ENCODE measurements at places on chromosomes 5 and 9.

GRCh38 chr5:59299006-59299405 is 594.5 kb downstream of the PDE4D start:
- DNase-seq = no peak

DNA sequence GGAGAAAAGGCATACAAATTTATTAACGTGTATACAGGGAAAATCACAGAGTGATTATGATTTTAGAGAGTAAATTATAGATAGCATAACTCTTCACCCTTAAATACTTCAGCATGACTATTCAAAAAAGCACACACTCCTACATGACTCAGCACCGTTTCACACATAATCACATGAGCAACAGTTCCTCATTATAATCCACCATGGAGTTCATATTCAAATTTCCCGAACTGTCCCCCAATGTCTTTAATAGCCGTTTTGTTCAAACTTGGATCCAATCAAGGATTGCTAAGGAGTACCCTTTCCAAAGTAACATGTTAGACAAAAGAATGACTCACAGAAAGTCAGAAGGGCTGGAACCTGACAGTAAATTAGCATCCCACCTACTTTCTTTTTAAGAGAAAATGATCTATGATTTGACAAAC is 32.1 kb downstream of the RAPGEF1 start:
- DNase-seq = no peak

DNA sequence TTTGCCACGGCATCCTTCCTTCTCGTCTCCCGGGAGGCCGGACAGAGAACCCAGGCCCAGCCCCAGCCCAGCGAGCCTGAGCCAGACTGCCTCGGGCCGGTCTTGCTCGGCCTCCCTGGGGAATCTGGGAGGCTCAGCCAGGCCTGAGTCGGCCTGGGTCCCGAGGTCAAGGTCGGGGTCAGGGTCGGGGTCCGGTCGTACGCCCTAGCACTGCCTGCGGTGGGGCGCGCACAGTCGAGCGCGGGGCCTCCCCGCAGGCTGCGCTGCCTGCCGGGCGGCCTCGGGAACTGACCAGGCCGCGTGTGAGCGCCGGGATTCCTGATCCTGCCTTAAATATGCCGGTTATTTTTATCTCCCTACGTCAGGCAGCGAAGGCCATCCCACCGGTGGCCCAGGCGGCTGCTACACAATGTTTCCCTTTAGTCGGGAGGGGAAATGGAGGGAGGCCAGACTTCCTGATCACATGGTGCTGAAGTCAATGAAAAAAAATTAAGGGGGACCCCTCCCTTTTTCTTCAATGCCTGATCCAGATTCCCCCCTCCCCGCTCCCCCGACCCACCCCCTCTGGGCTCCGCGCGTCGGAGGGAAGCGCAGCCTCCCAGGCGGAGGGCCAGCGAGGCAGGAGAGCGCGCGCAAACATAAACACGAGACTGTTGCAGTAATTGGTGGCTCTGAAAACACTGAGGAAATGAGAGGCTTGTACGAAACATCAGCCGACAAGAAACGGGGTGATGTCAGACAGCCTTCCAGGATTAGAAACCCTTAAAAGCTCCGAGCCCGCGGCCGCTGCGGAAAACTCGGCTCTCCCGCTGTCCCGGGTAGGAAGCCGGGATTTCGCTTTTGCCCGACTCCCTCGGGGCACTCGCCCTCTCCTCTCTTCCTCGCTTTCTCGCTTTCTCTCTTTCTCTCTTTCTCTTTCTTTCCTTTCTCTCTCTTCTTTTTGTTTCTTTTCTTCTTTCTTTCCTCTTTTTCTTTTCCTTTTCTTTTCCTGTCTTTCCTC is 148.2 kb upstream of the KLF4 start:
- peak; percentile 34 for DNase-seq

GRCh38 chr9:106322706-106323245 is 540.2 kb upstream of the ZNF462 start:
- no peak for DNase-seq

GRCh38 chr5:85906460-85906859 is 711.3 kb upstream of the COX7C start:
- DNase-seq = no peak

DNA sequence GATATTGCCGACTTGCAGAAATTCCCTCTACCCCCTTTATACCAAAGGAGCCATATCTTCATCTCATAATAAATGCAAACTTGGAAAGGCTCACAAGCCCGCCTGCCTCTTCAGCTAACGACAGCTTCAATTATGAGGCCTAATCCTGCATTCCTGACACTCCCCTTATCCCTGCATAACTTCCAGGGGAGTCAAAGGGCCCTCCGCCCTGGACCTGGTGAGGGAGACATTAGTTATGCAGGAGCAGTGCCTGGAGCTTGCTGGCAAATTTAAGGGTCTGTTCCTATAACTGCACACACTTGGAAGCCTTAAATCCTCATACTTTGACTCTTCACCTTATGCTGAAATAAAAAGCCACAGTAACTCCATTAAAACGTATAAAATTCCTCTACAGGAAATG is 617.9 kb downstream of the BNC2 start:
- DNase-seq = no peak

- DNase-seq = peak; percentile 61
These were observed at the start of gene GPX8 for GRCh38 chr5:55159763-55160492. Gene GPX8 (plus strand): TSS chr5:55160171. CDS start chr5:55160193, 22 bp downstream.

- DNase-seq = no peak
These were observed 5.8 kb downstream of the C5orf58 start for GRCh38 chr5:170238456-170239196.

GRCh38 chr9:33446240-33446945 is 1.0 kb downstream of the AQP3 start:
- no peak for DNase-seq

- no peak for DNase-seq
These were observed 12.2 kb downstream of the CXXC5 start for GRCh38 chr5:139660105-139660922.

DNA sequence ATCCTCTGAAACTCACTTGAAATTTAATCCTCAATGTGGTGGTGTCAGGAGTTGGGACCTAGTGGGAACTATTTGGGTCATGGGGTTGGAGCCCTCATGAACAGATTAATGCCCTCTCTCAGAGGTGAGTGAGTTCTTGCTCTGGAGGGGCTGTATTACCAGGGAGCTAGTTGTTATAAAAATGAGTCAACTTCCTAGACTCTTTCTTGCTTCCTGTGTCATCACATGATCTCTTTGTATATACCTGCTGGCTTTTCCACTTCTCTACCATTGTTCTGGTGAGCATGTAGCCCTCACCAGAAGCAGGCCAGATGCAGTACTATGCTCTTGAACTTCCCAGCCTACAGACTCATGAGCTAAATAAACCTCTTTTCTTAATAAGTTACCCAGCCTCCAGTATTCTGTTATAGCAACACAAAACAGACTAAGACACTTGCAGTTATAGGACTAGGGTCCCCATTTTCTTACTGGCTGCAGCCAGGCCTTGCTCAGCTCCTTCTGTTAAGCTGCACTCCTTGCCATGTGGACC is 127.5 kb downstream of the SUSD1 start:
- DNase-seq = no peak

- no peak for DNase-seq
These were observed 449.9 kb downstream of the PRELID2 start for GRCh38 chr5:145385276-145385675.

DNA sequence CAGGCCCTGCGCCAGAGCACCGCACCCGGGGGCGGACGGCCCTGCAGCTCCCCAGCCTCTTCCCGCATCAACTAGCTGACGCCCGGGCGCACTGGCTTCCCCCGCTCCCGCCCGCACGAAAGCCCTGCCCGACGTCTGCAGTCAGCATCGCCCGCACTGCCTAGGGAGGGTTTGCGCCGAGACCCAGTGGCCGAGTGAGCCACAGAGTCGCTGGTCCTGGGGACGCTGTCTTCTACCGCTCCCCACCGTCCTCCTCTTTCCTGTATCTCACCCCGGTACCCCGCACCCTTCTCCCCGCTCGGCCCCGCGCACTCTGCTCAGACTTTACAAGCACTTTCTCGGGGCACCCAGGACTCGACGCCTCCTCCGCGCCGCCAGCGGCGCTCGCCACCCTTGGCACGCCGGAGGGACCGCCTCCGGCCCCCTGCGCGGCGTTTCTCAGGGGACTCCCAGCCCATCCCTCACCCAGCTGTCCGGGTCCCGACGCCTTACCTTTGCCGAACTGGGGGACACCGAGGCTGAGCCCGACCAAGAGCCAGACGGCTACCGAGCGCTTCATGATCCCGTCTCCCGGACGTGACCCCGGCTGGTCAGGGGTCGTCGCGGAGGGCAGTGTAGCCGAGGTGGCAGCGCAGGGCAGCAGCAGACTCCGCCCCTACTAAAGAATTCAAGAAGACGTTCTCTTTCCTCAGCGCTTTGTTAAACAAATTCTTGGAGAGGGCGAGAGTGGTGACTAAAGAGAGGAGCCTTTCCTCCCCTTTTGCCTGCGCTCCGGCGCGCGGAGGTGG is 670 bp downstream of the EDIL3 start:
- DNase-seq = no peak

DNA sequence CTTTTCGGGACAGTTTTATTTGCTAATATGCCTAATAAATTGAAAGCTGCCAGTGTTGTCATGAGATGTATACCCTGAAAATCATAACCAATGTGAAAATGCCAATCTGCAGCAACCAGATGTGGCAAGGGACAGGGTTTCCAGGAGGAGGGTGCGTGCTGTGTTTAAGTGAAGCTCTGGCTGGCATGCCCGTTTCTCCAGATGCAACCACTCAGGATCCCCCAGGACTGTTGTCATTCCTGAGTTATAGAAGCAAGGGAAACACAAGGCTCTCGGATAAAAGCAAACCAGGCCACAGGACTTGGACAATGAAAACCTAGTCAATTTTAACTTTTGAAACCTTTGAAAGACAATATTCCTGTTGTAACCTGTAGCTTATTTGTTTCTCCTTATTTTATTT is 360.2 kb downstream of the SLIT3 start:
- DNase-seq = no peak

DNA sequence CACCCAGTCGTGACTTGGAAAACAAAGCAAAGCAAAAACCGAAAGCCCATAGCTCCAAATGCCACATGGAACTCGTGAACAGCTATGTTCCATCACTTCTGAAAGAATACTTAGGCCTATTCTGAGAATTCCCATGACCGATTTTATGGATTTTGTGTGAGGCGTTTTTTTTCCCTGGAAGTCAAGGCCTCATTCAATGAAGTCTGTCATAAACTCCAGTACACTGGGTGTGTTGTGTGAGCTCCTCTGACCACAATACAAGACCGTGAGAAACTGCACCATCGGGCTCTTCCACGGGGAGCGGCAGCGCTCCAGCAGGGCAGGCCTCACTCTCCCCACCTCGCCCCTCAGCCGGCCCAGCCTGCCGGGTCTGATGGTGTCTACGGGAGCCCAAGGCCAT is 209.5 kb downstream of the FANCC start:
- no peak for DNase-seq

GRCh38 chr5:60334281-60334713 is 365.7 kb downstream of the DEPDC1B start:
- DNase-seq = no peak

DNA sequence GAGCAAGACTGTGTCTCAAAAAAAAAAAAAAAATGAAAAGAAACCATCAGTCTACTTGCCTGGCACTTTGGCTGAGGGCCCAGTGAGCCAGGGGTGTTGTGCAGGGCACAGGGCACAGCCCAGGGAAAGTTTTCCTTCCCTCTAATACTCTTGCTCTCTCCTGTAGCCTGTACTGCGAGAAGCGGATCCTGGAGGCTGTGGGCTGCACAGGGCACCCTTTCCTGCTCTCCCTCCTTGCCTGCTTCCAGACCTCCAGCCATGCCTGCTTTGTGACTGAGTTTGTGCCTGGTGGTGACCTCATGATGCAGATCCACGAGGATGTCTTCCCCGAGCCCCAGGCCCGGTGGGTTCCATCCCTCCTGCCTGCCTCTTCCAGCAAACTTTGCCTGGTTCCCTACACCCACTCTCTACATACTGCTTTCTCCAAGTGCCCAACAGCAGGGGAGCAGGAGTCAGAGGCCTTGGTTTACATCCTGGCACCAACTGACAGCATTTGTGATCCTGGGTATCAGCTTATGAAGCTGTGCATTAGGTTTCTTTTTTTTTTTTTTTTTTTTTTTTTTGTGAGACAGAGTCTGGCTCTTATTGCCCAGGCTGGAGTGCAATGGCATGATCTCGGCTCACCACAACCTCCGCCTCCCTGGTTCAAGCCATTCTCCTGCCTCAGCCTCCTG is 7.2 kb downstream of the ZDHHC12 start:
- no peak for DNase-seq

DNA sequence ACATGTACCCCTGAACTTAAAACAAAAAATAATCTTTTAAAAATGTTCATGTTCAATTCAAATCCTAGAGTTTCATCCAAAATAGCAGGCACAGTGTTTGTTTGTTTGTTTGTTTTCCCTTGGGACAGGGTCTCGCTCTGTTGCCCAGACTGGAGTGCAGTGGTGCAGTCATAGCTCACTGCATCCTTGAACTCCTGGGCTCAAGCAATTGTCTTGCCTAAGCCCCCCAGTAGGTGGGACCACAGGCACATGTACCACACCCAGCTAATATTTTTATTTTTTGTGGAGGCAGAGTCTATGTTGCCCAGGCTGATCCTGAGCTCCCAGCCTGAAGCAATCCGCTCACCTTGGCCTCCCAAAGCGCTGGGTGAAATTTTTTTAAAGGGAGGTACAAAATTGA is 5.0 kb upstream of the POLR1E start:
- no peak for DNase-seq

DNA sequence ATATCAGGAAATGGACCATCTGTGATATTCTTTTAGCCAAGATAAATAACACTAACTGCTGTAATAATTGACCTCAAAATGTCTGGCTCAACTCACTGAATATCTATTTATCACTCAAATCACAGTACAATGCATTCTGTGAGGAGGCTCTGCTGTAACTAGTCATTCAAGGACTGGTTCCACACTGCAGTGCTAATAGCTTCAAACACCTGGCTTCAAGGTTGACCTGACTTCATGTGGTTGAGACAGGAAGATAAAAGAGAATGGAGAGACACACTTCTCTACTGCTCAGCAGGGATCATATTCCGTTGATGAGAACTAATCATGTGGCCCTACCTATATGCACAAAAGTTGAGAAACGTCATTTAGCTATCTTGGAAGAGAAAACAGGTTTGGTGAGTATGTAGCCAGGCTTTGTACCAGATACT is 3.4 kb upstream of the RHOBTB3 start:
- DNase-seq = peak; percentile 41

- DNase-seq = no peak
These were observed 30.2 kb upstream of the SMIM23 start for GRCh38 chr5:171755354-171755821.

DNA sequence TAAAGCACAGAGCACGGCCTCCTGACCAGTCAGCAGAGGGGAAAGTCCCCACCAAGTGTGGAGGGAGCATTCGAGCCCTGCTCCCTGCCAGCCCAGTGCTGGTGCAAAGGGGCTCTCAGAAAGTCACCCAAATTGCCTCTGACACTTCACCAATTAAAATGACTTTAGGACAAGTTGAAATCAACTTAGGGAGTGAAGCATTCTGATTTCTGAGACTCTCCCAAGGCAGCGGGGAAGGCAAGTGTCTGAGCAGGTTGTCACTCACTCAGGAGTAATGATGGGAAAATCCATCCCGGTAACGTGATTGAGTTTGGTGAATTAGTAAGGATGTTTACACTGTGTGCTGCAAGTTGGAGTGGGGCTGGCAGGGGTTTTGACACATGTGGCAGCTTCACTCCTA is 73.7 kb downstream of the PCDH1 start:
- DNase-seq = no peak

- no peak for DNase-seq
These were observed 18.9 kb upstream of the SEMA5A start for GRCh38 chr5:9564752-9565151.

- DNase-seq = no peak
These were observed 25.7 kb downstream of the PRUNE2 start for GRCh38 chr9:76880210-76880609.

- no peak for DNase-seq
These were observed 885 bp upstream of the TMEM252 start for GRCh38 chr9:68541568-68541967.

All from LoVo (cell line).